ENCODE measurements at places on chromosomes 13 and 19.
A peak's percentile ranks its signal among the peaks of the same experiment; 100 is the strongest.

- no peaks in the 10 kb centered on the region for H3K4me1 ChIP-seq
- DNase-seq: no peak
- H3K4me3 ChIP-seq: no peak overlapping the region
- H3K36me3 ChIP-seq: no peaks in the 10 kb centered on the region
- H3K27me3 ChIP-seq: no peaks in the 10 kb centered on the region
These were observed 373.0 kb upstream of the SLITRK1 start for GRCh38 chr13:84255226-84255797.

GRCh38 chr19:5403968-5404640 lies 51.1 kb upstream of the ZNRF4 start:
- no peak overlapping the region for H3K4me3 ChIP-seq
- H3K36me3 ChIP-seq: no peaks in the 10 kb centered on the region
- DNase-seq: peak; percentile 93
- no peaks in the 10 kb centered on the region for H3K4me1 ChIP-seq
- H3K27ac ChIP-seq: no peak overlapping the region

DNA sequence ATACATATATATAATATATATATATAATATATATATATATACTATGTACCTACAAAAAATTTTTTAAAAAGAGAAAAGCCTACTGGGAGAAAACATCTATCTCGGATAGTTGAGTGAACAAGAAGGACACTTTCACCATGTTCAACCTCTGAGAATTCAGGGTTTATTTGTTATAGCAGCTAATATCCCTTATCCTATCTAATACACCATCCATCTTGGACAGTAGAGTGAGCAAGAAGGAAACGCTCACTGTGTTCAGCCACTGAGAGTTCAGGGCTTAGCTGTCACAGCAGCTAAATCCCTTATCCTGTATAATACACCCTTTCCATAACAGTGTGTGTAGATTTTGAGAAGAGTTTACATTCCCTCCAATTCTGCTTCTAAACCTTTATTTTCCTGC lies 38.1 kb upstream of the CACNA1A start:
- H3K4me3 ChIP-seq: no peak overlapping the region
- no peak for DNase-seq
- H3K27me3 ChIP-seq: peaks cover 14% of the 10 kb centered on the region
- H3K36me3 ChIP-seq: no peaks in the 10 kb centered on the region
- no peak overlapping the region for H3K27ac ChIP-seq
- H3K4me1 ChIP-seq: no peaks in the 10 kb centered on the region

DNA sequence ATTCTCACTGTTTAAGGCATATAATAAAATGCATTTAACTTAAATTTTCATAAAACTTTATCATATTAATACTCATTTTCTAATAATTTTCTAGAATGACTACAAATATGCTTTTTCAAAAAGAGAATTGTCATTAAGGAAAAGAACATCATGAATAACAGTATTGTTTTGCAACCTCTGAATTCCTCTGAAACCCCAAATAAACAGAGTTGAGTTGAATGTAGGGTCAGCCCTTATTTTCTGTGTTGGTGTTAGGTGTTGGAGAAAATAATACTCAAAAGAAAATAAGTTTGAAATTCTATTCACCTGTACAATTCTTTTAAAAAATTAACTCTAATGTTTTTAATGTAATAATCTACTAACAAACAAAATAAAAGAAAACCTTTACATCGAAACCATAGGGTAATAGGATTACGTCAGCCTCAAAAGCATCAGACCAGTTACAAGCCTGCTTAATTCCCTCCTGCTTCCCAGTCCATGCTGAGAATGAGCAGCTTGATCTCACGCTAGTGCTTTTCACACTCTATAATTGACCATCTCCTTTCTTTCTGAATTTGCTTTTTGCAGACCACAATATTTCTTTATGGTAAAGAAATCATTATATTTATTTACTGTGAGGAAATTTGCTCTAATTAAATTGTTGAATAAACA lies 160.9 kb downstream of the PCDH9 start:
- peaks cover 5% of the 10 kb centered on the region for H3K4me1 ChIP-seq
- H3K27me3 ChIP-seq: no peaks in the 10 kb centered on the region
- DNase-seq: no peak
- H3K36me3 ChIP-seq: no peaks in the 10 kb centered on the region

DNA sequence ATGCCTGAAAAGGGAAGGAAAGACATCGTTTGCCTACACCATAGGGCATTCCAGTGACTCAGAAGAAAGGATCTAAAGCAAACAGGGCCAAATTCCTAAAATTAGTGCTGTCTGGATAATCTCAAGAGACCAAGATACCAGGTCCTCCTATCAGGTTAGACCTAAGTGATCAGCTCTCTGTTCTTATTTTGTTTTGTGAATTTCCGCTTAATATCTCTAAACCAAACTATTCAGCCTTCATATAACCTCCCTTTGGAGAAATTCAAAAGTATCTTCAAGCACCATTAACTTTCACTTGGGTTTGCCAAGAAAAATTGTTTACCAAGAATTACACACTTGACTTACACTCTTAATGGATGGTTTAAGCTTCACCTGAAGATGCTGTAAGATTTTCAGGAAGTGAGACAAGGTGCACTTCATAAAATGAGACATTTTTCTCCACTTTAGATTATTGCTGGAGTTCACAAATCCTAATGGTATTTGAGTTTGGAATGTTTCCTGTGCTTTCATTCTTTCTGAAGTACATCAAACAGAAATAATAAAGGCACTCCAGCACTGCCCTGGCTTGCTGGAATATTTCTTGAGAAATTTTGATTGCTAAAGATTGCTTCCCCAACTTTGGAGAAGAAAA lies 376.1 kb downstream of the LMO7 start:
- no peak for DNase-seq
- H3K4me1 ChIP-seq: peaks cover 17% of the 10 kb centered on the region
- no peak overlapping the region for H3K27ac ChIP-seq

DNA sequence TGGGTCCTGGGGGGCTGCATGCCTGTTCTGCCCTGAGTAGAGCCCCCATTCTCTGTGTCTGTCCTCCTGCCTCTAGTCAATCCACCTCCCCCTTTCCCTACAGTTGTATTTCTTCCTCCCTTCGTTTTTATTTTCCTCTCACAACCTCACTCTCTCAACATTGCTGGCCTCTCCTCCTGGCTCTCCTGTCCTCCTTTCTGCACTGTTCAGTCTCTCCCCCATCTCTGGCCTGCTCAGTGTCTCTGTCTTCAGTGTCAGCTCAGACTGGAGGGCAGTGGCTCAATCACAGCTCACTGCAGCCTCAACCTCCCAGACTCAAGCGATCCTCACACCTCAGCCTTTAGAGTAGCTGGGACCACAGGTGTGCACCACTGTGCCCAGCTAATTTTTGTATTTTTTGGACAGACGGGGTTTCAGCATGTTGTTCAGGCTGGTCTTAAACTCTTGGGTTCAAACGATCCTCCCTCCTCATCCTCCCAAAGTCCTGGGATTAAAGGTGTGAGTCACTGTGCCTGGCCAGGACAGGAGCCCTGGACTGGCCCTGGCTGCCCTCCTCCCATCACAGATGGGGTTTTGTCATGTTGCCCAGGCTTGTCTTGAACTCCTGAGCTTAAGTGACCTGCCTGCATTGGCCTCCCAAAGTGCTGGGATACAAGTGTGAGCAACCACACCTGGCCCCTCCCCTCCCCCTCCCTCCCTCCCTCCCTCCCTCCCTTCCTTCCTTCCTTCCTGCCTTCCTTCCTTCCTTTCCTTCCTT lies 32.0 kb upstream of the IGFL1 start:
- DNase-seq: no peak
- H3K36me3 ChIP-seq: peaks cover 5% of the 10 kb centered on the region
- H3K4me3 ChIP-seq: no peak overlapping the region
- H3K27ac ChIP-seq: peak overlapping the region; percentile 37
- peaks cover 20% of the 10 kb centered on the region for H3K4me1 ChIP-seq

- H3K27ac ChIP-seq: no peak within 1 kb of the TSS
- peak within 1 kb of the TSS; percentile 61 for H3K4me3 ChIP-seq
- H3K27me3 ChIP-seq: peaks cover 53% of the 10 kb centered on the region
These were observed at the start of gene ATCAY for GRCh38 chr19:3880471-3881271. TSS of gene ATCAY (plus strand) at chr19:3880685. CDS start at chr19:3885768, 5,083 bp downstream.

All from type B pancreatic cell (in vitro differentiated cells).